Activated CD8-positive, alpha-beta memory T cell treated with anti-CD3 and anti-CD28 coated beads, Interleukin-2, amount 50 U/mL, for 48 hours (primary cell): ENCODE measurements at places on chromosomes 13 and 19.

GRCh38 chr19:45769821-45770191 is 754 bp upstream of the SIX5 start:
- DNase-seq: no peak

GRCh38 chr13:20780317-20780716 is 6.6 kb upstream of the EEF1AKMT1 start:
- DNase-seq: no peak

GRCh38 chr13:20239748-20240147 is 7.6 kb upstream of the GJB6 start:
- DNase-seq: no peak

DNA sequence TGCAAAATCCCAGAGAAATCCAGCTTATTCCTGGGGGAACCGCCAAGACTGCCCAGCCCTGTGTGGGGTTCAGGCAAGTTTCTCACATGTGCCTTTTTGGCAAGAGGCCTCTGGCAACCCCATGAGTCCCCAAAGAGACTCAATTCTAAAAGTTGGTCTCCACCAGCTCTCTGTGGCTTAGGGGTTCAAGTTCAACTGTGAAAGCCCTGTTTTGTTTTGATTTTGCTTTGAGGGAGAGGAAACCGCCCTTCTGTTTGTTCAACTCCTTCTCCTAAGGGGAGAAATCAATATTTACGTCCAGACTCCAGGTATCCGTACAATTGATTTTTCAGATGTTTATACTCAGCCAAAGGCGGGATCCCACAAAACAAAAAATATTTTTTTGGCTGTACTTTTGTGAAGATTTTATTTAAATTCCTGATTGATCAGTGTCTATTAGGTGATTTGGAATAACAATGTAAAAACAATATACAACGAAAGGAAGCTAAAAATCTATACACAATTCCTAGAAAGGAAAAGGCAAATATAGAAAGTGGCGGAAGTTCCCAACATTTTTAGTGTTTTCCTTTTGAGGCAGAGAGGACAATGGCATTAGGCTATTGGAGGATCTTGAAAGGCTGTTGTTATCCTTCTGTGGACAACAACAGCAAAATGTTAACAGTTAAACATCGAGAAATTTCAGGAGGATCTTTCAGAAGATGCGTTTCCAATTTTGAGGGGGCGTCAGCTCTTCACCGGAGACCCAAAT is 583 bp upstream of the LDLR start:
- no peak for DNase-seq

- DNase-seq: no peak
These were observed 131.5 kb upstream of the SPACA7 start for GRCh38 chr13:112244495-112245177.

DNA sequence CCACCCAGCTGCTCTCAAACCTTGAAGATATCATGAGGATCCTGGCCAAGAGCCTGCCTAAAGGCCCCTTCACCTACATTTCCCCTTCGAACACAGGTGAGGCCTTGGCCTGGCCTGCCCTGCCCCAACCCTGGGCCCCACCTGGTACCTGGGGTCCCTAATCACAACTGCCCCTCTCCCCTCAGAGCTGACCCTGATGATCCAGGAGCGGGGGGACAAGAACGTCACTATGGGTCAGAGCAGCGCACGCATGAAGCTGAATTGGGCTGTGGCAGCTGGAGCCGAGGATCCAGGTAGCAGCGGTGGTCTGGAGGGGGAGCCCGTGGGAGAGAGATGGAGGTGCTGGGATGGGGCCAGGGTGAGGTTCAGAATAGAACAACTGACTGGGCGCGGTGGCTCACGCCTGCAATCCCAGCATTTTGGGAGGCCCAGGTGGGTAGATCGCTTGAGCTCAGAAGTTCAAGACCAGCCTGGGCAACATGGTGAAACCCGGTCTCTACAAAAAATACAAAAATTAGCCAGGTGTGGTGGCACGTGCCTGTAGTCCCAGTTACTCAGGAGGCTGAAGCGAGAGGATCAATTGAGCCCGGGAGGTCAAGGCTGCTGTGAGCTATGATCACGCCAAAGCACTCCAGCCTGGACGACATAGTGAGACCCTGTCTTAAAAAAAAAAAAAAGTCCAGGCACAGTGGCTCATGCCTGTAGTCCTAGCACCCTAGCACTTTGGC is 17.5 kb downstream of the DDX39A start:
- no peak for DNase-seq

DNA sequence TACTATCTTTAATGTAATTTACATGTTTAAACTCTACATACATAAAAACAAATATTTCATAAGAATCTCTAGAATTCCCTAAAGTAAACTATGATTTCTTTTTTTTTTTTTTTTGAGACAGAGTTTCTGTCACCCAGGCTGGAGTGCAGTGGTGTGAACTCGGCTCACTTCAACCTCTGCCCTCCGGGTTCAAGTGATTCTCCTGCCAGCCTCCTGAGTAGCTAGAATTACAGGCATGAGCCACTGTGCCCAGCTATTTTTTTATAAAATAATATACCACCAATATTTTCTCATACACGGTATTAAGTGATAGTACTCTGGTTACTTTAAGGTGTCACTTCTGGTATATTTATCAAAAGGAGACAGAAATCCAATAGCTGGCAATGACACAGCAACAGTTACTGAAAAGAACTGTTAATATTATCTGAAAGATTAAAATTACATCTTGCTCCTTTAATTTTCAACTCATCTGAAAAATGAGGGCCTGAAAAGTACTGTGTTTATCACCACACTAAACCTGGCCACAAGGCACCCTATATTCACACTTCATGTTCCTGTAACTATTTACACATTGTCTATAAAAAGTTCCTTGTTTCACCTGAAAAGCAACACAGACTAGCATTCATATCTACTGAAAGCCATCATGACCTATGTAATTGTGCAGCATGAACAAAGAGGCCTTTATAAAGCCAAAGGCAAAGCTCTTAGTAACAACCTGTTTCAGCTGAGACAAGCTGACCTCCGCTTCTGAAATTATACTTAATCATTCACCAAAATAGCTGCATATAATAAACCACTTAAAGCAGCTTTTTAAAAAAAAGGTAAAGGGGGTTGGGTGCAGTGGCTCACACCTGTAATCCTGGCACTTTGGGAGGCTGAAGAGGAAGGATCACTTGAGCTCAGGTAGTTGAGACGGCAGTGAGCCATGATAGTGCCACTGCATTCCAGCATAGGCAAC is 106.1 kb downstream of the SLC25A15 start:
- DNase-seq: no peak

DNA sequence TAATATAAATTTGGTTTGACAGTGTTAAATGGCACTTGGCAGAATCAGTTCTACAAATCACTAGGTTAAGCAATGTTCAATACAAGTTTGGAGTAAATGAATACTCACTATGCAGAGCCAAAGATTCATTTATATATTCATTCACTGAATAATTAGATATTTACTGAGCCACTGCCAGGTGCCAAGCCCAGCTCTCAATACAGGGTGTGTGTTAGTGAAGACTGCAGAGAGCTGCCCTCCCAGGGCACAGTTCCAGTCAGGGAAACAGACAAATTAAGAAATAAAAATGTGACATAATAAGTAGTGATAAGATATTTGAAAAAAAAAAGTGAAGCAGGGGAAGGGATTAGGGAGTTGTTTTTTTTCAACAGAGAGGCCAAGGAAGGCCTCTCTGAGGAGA is 411.7 kb downstream of the KCNRG start:
- no peak for DNase-seq
